H4 (cell line): ENCODE measurements at places on chromosomes 1 and 21.

DNA sequence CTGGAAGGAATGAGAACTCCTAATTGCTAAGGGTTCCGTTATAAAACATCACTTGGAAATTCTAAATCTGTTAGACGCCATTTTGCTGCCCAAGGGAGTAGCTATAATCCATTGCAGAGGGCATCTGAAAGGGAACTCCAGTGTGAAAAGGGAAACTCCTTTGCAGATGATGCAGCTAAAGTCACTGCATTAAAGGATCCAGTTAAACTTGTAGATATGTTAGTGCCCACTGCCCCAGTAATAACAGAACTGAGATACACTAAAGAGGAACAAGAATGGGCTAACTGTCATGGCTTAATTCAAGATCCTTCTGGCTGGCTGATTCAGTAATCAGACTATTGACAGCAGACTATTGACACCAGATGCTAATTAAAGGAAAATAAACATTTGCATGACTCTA is 81.8 kb upstream of the KIAA0040 start:
- no peak for DNase-seq

DNA sequence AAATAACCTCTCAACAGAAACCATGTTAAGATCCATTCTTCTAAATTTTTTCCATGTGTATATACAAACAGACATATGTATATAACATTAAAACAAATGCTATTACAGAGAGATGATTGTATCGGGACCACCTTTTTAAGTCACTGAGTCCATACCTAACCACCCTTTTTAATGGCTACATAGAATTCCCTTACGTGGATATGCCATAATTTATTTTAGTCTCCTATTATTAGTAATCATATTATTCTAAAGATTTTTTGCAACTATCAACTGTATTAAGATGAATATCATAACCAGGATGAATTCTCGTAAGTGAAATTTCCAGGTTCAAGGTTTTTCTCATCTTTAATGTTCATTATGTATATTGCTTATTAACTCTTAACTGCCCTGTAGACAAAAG is 259.7 kb downstream of the HHAT start:
- no peak for DNase-seq

- DNase-seq, result no peak
Observed at GRCh38 chr1:87399264-87399663, 70.6 kb downstream of the LMO4 start.

DNA sequence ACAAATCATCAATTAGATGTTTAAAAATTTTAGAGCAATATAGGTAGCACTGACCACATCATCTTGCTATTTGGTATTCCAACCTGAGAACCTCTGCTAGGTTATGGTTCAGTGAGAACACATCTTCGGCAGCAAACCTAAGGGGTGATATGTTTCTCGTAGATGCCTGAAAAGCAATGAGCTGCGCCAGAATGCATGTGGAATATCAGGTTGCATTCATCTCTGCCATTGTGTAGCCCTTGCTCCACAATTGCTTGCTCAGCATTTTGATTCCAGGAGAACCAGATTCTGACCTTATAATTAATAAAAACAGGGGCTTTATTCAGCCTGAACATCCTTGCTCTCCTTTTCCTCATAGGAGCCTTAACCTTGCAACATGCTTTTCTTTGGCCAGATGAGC is 408.1 kb downstream of the USH2A start:
- DNase-seq, result no peak

GRCh38 chr1:221099747-221100595 is 220.7 kb downstream of the HLX start:
- DNase-seq, result no peak

DNA sequence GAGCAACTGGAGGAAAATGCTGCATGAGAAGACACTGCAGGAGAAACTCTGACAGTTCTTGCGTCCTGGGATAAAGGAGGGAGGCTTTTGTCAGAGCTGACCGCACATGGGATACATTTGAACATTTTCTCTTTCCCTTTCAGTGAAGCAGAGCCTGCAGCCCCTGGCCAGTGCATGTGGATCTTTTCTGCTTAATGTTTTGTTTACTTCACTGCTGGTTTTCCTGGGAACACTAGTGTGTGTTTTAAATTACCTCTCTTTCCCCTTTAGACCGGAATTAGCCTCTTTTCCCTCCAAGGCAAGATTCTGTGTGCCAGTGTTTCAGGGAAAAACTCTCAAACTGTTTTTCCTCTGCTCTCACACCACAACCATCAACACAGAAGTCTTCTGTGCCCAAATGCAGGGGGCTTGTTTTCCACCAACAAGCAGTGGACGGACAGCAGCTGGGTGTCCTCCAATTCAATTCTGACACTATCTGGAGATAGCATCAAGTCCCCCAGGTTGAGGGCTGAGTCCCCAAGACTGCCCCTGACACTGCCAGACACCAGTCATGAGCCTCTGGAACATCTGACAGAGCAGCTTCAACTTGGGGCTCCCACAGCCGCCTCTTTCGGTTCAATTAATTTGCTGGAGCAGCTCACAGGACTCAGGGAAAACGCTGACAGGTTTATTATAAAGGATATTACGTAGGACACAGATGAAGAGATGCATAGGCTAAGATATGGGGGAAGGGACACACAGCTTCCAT is 136.2 kb downstream of the RHOU start:
- DNase-seq, result no peak

GRCh38 chr1:162680419-162681121 is 48.3 kb downstream of the DDR2 start:
- DNase-seq, result no peak

DNA sequence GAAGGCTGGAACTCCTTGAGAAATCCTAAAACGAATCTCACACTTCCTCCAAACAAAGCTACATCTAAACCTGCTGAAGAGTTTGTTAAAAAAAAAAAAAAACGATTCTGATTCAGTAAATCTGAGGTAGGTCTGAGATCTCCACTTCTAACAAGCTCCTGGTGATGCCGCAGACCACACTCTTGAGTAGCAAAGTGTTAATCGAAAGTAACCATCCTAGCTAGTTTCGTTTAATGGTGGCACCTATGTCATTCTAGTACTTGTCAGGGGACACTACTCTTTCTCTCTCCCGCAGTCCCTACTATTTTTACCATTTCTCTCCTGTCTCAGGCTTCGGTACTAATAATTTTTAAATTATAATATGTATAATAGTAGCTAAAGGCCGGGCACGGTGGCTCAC is 2.1 kb downstream of the CLCC1 start:
- no peak for DNase-seq

DNA sequence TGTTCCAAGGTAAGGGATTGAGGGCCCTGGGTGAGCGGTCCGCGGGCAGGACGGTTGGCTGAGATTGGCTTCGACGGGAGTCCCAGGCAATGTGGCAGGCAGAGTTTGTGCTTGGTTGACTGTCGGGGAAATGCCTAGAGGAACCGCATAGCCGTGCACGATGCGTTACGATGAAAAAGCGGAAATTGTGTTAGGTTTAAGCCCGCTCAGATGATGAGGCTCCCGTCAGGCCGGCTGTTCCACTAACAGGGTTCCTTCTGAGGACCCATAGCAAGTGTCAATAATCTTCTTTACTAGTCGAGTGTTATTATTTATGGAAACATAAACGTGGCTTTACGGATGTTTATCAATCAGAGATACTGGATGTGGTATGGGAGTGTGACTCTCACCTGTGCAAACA is 117.8 kb upstream of the COL6A1 start:
- no peak for DNase-seq

- DNase-seq, result no peak
Observed at GRCh38 chr1:110188035-110188618, 22.0 kb upstream of the KCNC4 start.
